ENCODE measurements at places on chromosomes 12 and 14.

- DNase-seq = no peak
Measured at GRCh38 chr12:59972905-59973304, 377.1 kb downstream of the SLC16A7 start.

DNA sequence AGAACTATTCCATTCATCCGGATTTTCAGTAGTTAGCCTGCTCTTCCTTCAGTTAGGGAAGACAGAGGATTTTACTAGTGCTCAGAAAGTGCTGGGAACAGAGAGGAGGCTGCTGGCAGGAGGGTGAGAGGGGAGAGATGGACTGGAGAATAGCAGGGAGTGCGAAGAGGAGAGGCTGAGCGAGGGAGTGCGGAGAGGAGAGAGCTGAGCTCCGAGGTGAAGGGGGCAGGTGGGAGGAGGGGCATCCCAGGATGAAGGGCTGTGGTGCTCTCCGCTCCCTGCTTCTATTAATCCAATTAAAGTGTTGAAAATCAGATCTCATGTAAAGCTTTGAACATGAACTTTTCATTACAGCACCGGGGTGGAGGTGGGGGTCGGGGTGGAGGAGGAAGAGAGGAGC lies 20.4 kb upstream of the SMOC1 start:
- DNase-seq = no peak

DNA sequence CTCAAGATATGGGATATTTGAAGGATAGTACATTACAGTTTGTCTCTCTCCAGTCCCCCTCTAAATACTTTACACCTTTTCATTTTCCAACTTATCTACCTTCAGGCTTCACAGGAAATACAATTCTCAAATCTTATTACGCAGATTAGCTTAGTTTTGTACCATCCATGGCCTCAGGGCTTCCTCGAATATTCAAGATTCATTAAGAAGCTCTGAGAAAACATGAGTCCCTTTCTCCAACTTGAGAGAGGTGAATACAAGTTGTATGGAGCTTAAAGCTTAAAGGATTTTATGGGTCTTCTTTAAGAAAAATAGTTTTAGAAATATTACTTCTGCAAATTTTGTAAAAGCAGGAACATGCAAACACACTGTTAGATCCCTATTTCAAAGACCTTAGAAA lies 1212.5 kb downstream of the GALC start:
- DNase-seq = no peak

- no peak for DNase-seq
Measured at GRCh38 chr14:74826574-74826973, 49.4 kb downstream of the PROX2 start.

GRCh38 chr12:72753571-72753970 lies 481.4 kb downstream of the TRHDE start:
- no peak for DNase-seq

DNA sequence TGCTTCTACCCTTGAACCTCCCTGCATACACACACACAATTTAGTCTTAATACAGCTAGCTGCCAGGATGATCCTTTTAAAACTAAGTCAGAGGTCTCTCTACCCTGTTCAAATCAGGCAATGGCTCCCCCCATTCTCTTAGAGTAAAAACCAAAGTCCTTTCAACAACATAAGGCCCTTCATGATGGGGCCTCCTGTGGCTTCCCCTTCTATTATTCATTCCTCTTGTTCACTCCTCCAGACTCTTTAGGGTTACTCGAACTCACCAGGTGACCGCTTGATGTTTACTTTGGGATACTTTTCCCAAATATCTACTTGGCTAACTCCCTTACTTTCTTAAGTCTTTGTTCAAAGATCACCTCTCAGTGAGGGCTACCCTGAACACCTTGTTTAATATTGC lies 30.4 kb downstream of the DENND5B start:
- no peak for DNase-seq

GRCh38 chr12:128137140-128137539 lies 129.8 kb upstream of the TMEM132C start:
- DNase-seq = no peak

- no peak for DNase-seq
Measured at GRCh38 chr14:75521415-75522199, 662 bp upstream of the BATF start.

GRCh38 chr12:29792132-29792531 lies 8.4 kb upstream of the TMTC1 start:
- no peak for DNase-seq

GRCh38 chr14:105311838-105312237 lies 2.7 kb upstream of the PACS2 start:
- DNase-seq = no peak

- no peak for DNase-seq
Measured at GRCh38 chr12:73947326-73948026, 590.2 kb upstream of the ATXN7L3B start.

- DNase-seq = no peak
Measured at GRCh38 chr12:72236071-72236705, 36.0 kb upstream of the TRHDE start.

GRCh38 chr12:57049119-57049446 lies 846 bp downstream of the MYO1A start:
- DNase-seq = no peak

DNA sequence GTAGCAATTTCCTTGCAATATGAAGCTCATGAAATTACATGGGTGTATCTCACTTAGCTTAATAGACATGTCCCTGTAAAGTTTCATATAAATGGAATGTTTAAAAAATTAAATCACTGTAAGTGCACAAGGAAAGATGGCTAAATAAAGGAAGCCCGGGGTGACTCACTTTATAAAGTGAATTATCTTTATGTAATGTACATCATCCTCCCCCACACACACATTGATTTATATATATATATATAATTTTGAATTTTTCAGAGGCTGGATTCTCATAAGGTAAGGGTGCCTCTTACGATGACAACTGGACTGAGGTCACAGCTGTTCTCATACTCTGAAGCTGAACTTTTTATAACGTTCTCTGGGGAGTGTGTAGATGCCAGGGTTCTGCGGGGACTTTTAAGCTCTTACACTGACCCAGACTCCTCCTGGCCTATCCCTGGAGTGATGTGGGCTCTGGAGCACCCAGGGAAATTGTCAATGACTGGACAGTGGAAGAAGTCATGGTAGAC lies 108.7 kb upstream of the HIF1A start:
- DNase-seq = no peak

- DNase-seq = no peak
Measured at GRCh38 chr14:85597701-85598100, 67.8 kb downstream of the FLRT2 start.

- DNase-seq = peak; percentile 2
Measured at GRCh38 chr14:59161561-59162175, 26.8 kb upstream of the DAAM1 start.

- no peak for DNase-seq
Measured at GRCh38 chr14:72590577-72590976, 303.3 kb downstream of the DPF3 start.

- DNase-seq = no peak
Measured at GRCh38 chr12:2615665-2616402, 178.9 kb upstream of the FKBP4 start.

DNA sequence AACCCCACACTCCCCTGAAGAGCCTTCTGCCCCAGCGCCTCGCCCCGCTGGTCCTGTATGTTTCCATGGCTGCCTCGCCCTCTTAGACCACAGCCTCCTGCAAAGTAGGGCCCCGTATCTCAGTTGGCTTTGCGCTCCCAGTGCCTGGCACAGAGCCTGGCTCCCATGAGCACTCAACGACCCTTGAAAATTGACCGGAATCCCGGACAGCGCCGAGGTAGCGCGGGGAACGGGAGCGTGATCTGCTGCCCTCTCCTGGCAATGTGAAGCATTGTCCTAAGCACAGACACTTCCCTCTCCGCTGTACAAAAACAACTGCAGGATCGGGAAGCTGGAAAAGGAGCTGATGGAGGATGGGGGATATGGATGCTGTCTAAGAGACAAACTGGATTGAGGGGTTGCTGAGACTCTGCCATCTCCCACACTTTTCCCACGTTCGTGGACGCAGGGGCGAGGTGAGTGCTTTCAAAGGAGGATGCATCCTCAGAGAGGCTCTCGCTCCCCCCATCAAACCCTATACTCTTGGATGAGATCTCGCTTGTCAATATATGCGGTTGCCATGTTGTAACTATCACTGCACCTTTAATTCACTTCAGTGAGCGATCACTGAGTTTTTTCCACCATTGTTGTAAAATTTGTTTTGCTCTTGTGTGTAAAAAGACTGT lies 10.7 kb upstream of the FKBP4 start:
- DNase-seq = peak; percentile 17

GRCh38 chr14:71688576-71688975 lies 243.7 kb upstream of the RGS6 start:
- DNase-seq = no peak

GRCh38 chr12:112823582-112824149 lies 32.1 kb downstream of the RPH3A start:
- no peak for DNase-seq

- no peak for DNase-seq
Measured at GRCh38 chr14:40386433-40386832, 954.2 kb upstream of the FBXO33 start.

DNA sequence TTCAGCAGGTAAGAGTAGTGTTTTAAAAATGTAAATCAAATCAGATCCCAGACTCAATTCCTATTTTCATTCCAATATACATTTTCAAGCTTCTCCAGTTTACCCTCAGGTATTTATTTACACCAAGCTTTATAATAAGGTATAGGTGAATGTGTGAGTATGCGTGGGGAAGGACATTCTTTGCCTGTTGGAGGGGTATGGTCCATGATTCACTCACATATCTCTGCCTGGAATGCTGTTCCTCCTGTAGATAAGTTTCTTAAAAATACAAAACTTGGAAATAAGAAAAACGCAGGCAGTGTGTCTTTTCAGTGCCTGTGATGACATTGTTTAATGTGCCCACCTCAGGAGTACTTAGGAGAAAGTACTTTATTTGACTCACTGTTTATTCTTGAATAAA lies 118.6 kb downstream of the CCDC91 start:
- no peak for DNase-seq

DNA sequence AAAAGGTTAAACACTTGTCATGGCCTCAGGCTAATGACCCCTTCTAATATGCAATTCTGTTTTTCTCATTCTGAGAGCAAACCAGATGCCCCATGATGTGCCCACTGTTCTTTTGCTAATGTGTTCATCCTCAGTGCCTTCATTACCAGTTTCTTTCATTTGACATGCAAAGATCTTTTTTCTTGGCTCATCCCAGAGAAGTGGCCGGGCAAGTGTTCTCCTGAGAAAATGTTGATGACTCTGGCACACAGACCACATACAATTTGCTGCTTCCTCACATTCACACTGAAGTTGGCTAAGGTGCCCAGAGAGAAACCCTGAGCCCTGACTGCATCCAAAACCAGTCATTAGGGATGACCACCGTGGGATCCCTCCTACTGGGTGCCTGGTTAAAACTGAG lies 833.3 kb downstream of the DIO2 start:
- no peak for DNase-seq

- DNase-seq = no peak
Measured at GRCh38 chr12:9971181-9971580, at the start of gene CLEC12A. TSS of gene CLEC12A (plus strand) at chr12:9971409. CDS start at chr12:9971597, 188 bp downstream.

All from stimulated activated CD8-positive, alpha-beta memory T cell treated with anti-CD3 and anti-CD28 coated beads, Interleukin-15, amount 100 ng/mL, for 48 hours (primary cell).